Right ventricle myocardium inferior (tissue), 1 donor: ENCODE measurements at places on chromosomes 2 and 18. TPM values are rescaled to one million over a fixed set of nuclear protein-coding genes. Genes with fewer than 3 reads are reported as not detected.

GRCh38 chr2:192551760-192552159, 357.0 kb upstream of the TMEFF2 start:
- DNase-seq: no peak

DNA sequence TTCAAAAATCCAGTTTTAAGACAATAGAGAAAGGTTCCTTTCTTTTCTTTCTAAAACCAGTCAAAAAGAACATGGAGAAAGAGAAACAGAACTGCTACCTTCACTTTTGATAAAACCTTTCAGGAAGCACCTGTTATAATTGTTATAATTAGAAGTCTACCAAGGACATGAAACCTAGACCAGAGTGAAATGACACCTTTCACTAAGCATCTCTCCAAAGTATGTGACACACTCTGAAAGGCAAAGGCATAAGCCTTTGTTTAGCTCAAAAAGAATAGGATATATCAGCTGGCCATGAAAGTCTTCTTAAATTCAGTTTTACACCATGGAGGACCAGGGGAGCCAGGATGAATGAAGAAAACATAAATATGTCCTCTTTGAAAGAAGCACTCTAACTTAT, 18.8 kb upstream of the RBM45 start:
- no peak for DNase-seq

DNA sequence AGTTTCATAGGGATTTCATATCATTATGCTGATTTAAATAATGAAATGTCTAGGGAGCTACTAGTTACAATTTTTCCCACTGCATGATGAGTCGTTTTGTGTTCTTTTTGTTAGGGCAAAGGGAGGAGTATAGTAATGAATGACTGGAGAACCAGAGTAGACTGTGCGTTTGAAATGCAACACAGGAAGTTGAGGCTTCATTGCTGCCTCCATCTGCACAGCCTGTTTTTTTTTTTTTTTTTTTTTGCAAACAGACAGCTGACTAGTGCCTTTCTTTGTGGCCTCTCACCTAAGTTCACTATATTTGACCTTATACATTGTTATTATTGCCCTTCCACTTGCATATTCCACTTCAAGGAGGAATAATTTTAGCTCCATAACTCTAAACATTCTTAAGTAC, 286.7 kb upstream of the LRRTM1 start:
- no peak for DNase-seq

- no peak for DNase-seq
Observed at GRCh38 chr2:86199834-86200177, 549 bp downstream of the MRPL35 start.

- no peak for DNase-seq
Observed at GRCh38 chr2:232120911-232121310, 159.4 kb downstream of the DIS3L2 start.

DNA sequence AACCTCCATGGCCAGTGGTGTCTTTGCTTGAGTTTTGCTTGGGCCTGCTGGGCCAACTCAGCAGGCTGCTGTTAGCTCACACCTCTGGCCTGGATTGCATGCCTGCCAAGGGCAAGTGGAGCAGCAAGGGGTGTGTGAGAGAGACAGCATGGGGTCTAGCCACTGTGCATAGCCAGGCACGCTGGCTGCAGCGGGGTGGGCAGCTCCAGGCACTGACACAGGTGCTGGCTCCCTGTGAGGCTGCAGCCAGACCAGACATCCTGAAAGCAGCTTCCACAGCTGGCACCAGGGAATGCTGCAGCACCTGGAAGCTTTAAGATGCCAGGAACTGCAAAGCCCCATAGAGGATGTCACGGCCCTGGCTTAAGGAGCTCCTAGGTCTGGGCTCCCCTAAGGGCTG, 376.4 kb upstream of the VWC2L start:
- no peak for DNase-seq

DNA sequence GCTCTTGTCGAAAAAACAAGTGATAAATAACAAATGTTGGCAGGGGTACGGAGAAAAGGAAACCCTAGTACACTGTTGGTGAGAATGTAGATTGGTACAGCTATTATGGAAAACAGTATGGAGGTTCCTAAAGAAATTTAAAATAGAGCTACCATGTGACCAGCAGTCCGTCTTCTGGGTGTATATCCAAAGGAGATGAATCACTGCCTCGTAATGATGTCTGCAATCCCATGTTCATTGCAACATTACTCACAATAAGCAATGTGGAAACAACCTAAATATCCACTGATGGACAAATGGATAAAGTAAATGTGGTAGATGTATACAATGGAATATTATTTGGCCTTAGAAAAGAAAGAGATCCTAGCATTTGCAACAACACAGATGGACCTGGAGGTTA, 50.6 kb downstream of the SLC16A14 start:
- DNase-seq: no peak

DNA sequence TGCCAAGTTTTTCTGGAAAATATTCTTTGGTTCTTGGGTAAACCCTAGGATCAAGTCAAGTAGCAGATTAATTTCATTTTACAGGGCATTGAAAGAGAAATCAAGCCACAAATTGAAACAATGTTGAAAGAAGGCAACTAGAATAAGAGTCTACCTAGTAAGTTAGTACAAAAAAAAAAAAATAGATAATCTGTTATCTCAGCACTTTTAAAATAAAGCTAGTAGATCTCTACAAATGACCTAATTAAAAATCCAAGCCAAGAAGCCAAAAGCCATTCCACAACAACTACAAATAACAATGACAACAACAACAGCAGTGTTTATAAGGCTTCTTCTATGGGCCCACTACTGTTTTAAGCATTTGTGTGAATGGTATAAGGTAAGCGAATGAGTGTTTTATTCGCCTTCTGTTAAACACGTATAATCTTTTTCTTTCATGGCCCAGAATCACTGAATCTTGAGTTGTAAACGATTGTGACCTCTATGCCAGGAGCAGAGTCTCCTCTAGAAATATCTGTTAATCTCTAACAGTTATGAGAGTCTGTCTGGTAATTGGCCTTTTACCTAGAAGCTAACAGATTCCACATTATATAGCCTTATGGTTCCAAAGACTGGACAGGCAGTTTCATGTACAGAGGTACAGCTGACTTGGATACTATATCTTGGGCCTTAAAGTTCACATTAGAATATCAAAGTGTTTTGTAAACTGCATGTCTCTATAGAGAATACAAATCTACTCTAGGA, 28.6 kb upstream of the CUL3 start:
- DNase-seq: no peak

DNA sequence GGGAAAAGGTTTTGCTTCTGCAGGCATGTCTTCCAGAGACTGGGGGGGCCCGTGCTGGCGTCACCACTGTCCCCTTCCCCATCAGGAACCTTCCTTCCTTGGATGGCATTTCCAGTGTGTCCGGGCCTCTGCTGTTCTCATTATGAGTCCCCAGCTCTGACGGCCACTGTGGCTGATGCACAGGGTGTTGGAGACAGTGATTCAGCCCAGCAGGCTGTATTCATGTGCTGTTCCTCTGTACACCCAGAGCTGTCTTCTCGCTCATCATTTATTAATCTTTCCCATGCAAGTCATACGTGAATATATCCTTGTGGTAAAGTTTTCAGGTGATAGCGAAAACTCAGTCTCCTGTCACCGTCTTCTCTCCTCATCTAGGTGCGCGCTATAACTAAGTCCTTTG, 57.7 kb downstream of the ASAP2 start:
- no peak for DNase-seq

DNA sequence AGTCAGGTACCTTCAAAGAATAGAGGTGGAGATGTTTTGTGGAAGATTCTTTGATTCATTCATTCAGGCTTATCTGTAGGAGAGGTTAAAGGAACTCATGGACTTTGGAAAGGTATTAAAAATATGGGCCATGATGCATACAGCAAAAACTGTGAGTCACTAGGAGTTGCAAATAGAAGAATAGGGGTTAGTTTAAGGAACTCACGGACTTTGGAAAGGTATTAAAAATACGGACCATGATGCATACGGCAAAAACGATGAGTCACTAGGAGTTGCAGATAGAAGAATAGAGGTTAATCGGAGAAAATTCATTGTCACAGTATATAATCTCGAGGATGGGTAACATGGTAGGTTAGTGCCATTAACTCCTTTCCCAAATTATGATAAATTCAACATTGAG, 41.2 kb downstream of the SLC9A2 start:
- no peak for DNase-seq

GRCh38 chr2:26144953-26145680, 27.8 kb upstream of the GAREM2 start:
- peak; percentile 71 for DNase-seq

DNA sequence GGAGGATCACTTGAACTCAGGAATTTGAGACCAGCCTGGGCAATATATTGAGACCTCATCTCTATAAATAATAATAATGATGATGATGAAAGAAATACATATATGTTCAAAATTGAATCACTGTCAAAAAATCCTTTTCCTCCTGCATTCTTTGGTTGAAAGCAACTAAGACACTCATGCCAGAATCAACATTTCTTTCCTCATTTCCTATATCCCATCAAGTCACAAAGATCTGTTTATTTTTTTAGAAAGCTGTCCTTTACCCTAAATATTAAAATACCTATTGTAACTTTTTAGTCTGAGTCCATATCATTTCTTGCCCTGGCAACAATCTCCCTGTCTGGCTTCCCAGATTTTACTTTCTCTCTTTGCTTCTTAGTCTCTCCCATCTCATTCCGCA, 31.8 kb upstream of the PPP4R3B start:
- DNase-seq: no peak

GRCh38 chr2:236633775-236634560, 64.3 kb downstream of the ACKR3 start:
- DNase-seq: no peak

GRCh38 chr2:116809109-116809508, 1005.4 kb upstream of the DDX18 start:
- no peak for DNase-seq

DNA sequence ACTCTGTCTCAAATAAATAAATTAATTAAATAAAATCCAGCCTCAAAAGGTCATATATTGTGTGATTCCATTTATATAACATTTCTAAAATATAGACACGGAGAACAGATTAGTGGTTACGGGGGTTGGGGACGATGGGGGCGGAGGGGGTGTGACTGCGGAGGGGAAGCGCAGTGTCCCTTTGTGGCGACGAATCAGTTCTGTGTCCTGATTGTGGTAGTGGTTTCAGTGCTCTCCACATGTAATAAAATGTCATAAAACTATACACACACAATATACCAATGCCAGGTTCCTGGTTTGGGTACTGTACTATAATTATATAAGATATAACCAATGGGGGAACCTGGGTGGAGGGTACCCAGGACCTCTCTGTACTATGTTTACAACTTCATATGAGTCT, 186.4 kb downstream of the ANAPC1 start:
- no peak for DNase-seq

DNA sequence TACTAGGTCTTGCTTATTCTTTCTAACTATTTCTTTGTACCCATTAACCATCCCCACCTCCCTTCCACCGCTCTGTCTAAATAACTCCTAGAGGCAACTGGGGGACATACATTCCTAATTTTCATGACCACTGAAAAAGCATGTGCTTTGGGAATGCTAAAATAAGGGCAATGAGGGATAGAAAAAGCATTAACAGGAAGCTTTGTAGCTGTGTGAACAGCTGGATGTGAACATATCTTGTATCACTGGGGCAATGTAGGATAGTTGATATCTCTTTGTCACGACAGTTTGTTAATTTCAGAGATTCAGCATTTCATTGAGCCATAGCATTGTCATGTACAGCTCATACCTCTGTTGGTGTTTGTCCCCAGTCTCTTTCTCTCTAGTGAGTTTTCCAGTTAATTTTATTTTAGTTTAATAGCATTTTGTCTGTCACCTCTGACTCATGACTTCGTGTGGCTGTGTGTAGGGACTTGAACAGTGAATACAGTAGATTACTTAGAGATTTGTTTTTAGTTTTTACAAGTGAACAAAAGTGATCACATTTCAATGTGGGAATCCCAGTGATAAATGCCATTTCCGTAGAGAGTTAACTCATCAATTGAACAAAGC, 230.3 kb upstream of the NRP2 start:
- no peak for DNase-seq

- no peak for DNase-seq
Observed at GRCh38 chr2:169480079-169480465, 778 bp downstream of the BBS5 start.

DNA sequence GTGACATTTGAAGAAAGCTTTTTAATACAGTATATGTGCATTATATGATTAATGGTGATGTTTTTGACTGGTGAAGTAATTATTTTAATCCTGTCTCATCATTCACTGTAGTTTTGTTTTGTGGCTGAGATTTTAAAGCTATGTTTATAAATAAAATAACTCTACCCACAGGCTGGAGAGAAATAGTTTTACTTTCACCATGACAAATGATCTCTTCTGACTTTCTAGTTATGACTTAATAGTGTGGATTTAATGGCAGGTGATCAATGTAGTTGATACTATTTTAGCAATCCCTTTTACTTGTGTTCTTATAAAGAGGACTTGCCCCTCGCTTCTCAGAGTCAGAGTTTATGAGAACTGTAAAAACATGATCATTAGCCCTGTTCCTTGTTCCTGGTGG, 289.5 kb upstream of the SIX3 start:
- DNase-seq: no peak

- no peak for DNase-seq
Observed at GRCh38 chr2:199259671-199260070, 198.1 kb downstream of the SATB2 start.

DNA sequence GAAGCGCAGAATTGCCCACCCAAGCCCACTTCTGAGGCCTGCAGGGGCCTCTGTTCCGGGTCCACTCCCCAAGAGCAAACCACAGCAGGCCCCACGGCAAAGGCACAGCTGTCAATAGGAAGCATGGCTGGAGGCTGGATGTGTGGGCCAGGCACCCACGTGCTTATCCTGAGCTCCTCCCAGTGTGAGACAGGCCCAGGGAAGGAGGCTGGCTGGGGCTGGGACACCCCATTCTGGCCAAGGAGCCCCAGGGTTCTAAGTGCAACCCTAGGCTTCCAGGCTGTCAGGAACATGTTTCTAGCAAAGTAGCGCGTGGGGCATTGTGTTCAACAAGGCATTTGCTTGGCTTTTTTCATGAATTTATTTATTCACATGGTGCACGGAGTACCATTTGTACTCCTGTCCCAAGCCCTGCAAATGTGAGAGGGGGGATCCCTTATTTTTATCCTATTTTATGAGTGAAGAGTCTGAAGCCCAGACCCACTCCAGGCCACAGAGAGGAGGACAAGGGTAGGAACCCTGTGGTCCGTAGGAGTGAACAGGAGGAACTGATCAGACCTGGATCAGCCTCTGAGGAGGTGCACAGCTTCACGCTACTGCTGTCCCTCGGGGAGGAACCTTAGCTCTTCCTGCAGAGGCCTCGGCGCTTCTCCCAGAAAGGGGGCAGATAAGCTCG, 6.1 kb upstream of the RAB17 start:
- DNase-seq: no peak

The ARHGAP25 gene
- 9.4 TPM for total RNA-seq

The CRACDL gene
- 3.9 TPM for total RNA-seq

The TSPYL6 gene
- total RNA-seq: not detected

The BBS5 gene
- total RNA-seq: 8.0 TPM

The FEV gene
- total RNA-seq: not detected

The PSMA8 gene
- total RNA-seq: 0.14 TPM

The EFEMP1 gene
- 75.9 TPM for total RNA-seq

The OTOS gene
- not detected for total RNA-seq

The GPR17 gene
- total RNA-seq: 0.16 TPM

The CELF4 gene
- total RNA-seq: not detected

The CD8B gene
- 0.30 TPM for total RNA-seq
